ENCODE measurements at places on chromosomes 6 and 20.

DNA sequence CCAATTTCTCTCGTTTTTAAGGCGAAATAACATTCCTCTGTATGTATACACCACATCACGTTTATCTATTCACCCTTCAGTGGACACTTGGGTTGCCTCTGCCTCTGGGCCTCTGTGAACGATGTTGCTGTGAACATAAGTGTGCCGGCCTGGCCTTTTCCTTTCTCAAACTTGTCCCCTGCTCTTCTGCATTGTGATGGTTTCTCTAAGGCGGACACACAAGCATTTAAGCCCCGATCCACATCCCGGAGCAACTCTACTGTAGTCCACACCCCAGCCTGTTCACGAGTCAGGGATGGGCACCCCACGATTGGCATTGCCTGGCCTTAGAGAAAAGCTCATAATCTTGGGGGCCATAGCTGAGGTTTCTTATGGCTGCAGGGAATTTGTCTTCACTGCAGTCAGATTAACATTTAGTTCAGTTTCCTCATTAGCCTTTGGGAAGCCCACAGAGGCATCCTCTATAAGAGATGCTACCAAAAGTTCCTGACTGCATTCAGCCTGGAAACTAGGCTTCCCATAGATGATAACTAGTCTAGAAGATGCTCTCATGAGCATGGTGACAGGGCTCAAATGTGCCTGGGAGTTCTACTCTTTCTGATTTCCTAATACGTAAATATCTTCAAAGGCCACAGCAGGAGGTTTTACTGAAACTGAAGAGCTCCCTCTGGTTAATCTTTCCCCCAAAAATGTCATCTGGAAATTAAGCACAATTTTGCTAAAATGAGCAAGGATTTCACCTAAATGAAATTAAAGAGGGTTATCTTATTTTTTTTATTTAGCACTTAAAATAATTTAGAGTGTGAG lies 762 bp downstream of the ZC3H12D start:
- DNase-seq, result no peak

DNA sequence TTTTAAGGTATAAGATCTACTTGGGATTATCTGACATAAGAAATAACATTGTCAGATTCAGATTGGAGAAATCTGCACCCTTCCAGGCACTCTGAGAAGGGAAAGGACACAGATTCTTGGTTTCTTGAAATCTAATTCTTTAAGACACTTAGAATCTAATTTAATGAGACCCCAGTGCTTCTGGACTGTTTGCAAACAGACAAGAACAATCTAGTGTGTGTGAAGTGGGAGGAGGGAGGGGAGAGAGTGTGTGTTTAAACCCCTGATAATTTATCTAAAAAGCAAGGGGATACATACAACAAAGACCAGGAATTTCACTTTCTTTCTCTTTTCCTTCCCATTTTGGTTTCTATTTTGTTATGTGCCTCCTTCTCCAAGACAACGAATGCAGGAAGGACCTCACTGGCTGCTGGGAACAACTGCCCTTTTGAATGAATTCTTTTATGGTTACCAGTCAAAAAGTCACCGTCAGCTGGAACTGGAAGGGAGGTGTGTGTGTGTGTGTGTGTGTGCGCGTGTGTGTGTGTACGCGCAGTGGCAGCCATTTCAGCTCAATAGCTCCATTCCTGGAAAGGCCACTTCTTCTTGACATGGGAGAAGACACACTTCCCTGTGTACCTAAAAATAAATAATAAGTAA lies 129.4 kb downstream of the BCAS1 start:
- no peak for DNase-seq

- no peak for DNase-seq
These were observed 191.1 kb upstream of the HEY2 start for GRCh38 chr6:125558241-125558843.

GRCh38 chr20:63854069-63854765 lies 7.1 kb upstream of the ABHD16B start:
- no peak for DNase-seq

DNA sequence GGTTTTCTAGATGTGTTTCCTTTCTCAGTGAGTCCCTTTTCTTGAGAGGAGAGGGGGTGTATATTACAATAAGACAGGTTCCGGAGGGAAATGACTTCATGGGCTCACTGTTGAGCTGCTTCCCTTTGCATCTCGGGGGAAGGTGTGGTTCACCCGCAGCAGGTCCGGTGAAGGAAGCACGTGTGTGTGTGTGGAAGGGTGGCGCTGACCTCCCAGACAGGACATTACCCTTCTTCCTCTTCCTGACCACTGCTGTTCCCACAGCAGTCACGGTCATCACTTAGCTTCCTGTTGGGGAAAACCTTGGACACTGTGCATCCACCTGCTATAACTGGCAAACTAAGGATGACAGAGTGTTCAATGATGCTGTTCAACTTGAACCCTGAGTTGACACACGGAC lies 83.6 kb downstream of the PLEKHG1 start:
- DNase-seq, result no peak

- no peak for DNase-seq
These were observed 32.6 kb downstream of the FBXO5 start for GRCh38 chr6:152950240-152950639.

DNA sequence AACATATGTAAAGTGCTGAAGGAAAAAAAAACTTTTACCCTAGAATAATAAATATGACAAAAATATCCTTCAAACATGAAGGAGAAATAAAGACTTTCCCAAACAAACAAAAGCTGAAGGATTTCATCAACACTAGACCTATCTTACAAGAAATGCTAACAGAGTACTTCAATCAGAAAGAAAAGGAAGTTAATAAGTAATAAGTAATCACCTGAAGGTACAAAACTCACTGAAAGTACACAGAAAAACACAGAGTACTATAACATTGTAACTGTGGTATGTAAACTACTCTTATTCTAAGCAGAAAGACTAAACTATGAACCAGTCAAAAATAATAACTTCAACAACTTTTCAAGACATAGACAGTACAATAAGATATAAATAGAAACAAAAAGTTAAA lies 61.4 kb upstream of the MTRF1L start:
- no peak for DNase-seq

DNA sequence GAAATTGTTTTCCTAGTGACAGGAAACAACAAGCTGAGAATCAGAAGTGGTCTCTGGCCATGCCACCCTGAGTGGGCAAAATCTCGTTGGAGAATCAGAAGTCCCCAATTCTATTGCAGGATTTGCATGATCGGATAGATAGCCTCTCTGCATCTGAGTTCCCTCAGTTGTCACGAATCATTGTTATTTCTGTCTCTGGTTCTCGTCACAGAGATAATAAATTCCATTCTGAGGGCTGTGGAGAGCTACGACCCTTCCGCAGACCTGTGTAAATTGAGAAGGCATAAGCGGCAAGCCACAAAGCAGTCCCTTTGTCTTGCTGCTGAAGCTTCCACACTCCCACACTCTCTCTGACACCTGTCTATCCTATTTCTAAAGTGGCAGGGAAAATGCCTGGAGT lies 102.4 kb upstream of the CNR1 start:
- DNase-seq, result no peak

DNA sequence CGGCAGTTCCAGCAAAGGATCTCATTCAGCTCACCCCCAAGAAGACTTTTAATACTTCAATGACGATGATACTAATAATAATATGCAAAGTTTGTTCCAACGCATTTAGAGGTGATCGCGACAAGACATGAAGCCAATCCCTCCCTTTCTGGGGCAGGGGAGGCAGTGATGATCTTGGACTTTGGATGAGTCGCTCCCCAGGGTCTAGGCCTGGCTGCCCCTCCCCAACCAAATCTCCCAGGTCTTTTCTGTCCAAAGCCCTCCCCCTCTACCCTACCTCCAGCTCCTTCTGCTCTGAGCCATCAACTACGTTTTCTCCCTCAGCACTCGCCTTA lies 33.9 kb downstream of the HLA-A start:
- no peak for DNase-seq

DNA sequence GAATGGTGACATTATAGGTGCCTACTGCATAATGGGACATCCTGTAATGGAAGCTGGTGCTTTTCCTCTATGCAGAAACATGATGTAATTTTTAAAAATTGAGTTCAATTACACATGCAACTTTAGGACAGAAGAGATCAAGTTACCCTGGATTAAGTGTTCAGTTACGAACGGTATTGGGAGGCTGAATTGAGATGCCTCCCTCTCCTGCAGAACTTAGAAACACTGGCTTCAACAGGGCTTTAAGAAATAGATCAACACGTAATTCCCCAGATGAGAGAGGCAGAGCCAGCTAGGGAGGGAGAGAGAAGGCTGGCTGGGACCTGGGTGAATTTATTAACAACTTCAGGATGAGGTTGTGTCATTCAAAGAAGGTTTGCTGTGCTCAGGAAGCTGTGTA lies 232.8 kb downstream of the CDH26 start:
- no peak for DNase-seq

DNA sequence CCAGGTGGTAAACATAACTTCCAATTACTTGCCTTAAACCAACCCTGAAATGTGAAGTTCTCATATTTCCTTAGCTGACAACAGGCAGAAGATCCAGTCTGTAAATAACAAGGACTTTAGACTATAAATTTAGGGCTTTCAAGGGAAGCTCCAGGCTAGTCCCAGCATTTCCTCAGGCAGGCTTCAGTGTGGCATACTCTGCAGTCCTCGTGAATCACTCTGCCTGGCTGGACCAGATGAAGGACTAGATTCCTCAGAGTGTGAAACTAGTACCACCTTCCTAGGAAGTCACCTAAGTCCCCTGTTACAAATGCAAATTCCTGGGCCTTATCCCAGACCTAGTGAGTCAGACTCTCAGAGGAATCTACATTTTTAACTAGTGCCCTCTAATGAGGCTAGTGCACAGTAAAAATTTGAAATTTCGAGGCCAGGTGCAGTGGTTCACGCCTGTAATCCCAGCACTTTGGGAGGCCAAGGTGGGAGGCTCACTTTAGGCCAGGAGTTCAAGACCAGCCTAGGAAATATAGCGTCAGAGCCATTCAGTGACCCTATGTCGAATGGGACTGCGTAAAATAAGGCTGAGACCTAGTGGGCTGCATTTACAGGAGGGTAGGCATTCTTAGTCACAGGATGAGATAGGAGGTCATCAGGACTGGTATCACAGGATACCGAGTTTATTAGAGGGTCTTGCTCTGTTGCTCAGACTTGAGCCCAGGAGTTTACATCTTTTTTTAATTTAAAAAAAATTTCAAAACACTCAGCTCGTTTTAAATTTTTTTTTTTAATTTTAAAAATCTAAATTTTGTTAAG lies 279.6 kb upstream of the JARID2 start:
- DNase-seq, result no peak

GRCh38 chr6:107542192-107542668 lies 52.3 kb downstream of the SOBP start:
- DNase-seq, result no peak

- DNase-seq, result no peak
These were observed 847.0 kb upstream of the MAP3K7 start for GRCh38 chr6:91433660-91434534.

- no peak for DNase-seq
These were observed 349.3 kb downstream of the SOX4 start for GRCh38 chr6:21942897-21943296.

GRCh38 chr6:155162682-155163081 lies 101.1 kb upstream of the CLDN20 start:
- DNase-seq, result no peak

- DNase-seq, result no peak
These were observed 41.4 kb downstream of the SCAND1 start for GRCh38 chr20:35912881-35913280.

DNA sequence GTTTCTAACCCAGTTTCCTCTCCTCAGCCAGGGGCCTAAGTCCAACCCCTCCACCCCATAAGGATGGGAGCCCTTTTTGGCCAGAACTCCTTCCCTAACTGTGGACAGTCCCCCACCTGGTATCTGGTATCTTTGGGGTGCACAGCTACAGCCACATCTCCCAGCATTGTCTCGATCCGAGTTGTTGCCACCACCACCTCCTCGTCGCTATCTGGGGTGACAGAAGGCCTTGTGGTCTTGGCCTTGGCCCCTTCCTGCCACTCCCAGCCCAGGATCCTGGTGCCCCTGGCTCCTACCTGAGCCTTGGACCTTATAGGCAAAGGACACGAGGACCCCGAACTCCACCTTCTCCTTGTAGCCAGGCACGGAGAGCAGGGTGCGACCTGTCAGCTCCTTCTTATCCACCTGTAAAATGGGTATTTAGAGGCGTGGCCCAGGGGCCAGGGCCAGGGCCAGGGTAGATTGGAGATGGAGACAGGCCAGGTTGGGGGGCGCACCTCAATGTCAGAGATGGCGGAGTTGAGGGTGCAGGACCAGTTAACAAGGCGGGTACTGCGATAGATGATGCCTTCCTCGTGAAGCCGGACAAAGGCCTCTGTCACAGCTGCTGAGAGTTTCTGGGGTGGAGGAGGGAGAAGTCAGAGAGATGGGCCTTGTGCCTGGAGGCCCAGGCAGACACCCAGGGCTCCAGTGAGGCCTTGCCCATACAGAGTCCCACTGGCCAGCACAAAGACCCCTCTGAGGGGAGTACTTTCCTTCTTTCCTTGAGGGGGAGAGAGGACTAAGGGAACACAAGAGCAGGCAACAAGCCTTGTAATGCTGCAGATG lies 7.2 kb upstream of the VWA7 start:
- DNase-seq, result no peak

DNA sequence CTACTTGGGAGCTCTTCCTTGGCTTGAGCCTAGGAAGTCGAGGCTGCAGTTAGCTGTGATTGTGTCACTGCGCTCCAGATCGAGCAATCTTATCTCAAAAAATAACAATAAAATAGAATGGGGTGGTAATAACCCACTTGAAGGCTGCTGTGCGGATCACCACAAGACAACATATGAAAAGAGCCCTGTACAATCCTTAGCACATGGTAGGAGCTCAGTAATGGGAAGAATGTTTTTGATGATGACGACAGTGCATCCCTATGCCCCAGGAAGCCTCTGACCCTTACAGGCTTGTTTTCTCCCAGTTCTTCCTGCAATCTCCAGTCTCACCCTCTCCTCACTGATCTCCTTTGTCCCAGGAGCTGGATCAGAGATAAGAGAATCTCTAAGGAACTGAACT lies 15.5 kb downstream of the SCUBE3 start:
- DNase-seq, result no peak

- no peak for DNase-seq
These were observed 15.7 kb upstream of the TMEM217 start for GRCh38 chr6:37273690-37274089.

- DNase-seq, result no peak
These were observed 111.1 kb downstream of the DLL1 start for GRCh38 chr6:170179616-170180324.

GRCh38 chr20:7696311-7696710 lies 243.9 kb downstream of the HAO1 start:
- no peak for DNase-seq

DNA sequence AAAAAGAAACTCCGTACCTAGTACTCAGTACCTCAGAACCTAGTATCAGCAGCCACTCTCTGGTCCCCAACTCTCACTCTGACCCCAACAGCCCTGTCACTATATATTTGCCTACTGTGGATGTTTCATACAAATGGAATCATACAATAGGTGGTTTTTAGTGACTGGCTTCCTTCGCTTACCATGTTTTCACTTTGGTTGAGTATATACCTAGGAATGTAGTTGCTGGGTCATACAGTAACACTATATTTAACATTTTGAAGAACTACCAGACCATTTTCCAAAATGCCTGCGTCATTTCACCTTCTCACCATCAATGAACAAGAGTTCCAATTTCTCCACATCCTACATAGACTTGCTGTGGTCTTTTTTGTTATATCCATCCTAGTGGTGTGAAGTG lies 283.2 kb downstream of the GMDS start:
- no peak for DNase-seq

- peak; percentile 61 for DNase-seq
These were observed 22.6 kb upstream of the RIN2 start for GRCh38 chr20:19735446-19735845.
